Islet precursor cell (in vitro differentiated cells): ENCODE measurements at places on chromosomes 6 and 20.
A peak's percentile ranks its signal among the peaks of the same experiment; 100 is the strongest.

GRCh38 chr6:149431905-149432775 lies 32.1 kb downstream of the SUMO4 start:
- DNase-seq = peak; percentile 96

GRCh38 chr20:6811262-6812035 lies 44.0 kb downstream of the BMP2 start:
- DNase-seq = no peak

DNA sequence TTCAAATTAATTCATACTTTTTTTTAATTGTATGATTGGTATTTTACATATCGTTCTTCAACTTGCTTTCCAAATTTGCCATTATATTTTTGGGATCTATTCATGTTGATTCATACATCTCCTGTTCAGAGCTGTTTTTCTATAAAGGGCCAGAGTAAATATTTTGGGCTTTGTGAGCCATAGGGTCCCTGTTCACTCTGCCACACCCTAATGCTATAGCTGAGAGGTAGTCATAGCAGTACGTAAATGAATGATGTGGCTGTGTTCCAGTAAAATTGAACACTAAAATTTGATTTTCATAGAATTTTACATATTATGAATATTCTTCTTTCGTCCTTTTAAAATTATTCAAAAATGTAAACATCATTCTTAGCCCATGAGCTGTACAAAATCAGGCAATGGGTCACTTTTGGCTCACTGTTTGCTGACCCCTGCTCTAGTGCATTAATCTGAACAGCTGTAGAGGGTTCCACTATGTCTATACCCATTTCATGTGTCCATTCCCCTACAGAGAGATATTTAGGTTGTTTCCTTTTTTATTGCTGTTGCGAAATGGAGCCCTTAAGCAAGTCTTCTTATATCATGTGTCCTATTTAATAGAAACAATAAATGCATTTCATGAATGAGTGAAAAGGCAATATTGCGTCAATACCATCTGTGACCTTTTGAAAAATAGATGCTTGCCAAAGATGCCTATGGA lies 136.4 kb upstream of the SALL4 start:
- no peak for DNase-seq

- DNase-seq = no peak
Observed at GRCh38 chr6:11298651-11299420, 66.4 kb upstream of the NEDD9 start.

DNA sequence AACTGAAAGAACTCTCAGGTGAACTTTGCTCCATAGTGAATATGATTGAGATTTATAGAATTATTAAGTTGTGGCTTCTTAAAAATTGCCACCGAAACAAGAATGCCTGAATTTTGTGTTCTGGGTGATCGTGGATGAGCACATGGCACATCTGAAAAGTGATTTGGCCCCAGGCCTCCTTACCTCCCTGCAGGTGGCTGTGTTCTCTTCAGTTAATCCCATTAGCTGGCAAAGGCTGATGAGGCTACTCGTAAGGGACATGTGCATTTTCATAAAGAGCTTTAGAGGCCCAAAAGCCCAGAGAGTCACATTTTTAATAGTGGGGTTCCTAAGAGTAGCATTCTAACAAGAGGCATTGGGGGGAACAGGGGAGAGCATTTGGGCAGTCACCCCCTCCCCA lies 22.6 kb downstream of the GNAS start:
- DNase-seq = no peak

DNA sequence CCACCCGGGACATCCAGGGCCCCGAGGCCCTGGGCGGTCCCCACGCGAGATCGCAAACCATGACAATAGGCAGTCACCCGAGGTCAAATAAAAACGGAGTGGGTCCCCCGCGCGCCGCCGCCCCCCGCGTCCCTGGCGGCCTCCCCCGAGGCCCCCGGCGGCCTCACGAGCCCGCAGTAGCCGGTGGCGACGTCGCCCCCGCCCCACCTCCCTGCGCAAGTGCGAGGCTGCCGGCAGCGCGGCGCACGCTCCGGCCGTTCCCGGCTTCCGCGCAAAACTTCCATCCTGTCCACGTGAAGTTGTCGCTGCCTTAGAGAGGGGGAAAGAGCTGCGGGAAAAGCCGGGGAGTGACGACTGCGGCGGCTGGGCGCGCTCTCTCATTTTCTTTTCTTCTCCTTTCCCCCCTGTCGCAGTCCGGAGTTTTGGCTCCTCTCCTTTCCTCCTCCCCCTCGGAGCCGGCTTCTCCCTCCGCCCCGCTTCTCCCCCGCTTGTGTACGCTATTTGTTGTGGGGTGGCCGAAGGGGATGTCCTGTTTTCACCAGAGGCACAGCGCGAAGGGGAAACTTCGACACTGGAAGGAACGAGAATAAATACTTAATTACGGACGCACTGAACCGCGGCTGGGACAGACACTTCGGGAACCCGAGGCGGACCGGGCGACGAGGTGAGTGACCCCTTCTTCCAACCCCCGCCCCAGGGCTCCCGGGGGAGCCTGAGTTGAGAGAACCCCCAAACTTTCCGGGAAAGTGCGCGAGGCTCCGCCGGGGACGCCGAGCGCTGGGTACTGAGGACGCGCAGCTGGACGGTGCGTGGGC lies at the start of gene EYA4:
Gene EYA4 (plus strand): TSS at position 272 of the 815 bp plus-strand sequence. CDS start 33,424 bp downstream, outside the sequence.
- peak; percentile 63 for DNase-seq

- no peak for DNase-seq
Observed at GRCh38 chr6:15974817-15975216, 154.1 kb upstream of the MYLIP start.

- no peak for DNase-seq
Observed at GRCh38 chr6:127748290-127748689, 152.6 kb downstream of the THEMIS start.

- DNase-seq = no peak
Observed at GRCh38 chr20:41444821-41445220, 78.2 kb upstream of the EMILIN3 start.

GRCh38 chr6:130466748-130467061 lies 100.9 kb downstream of the TMEM200A start:
- DNase-seq = no peak

DNA sequence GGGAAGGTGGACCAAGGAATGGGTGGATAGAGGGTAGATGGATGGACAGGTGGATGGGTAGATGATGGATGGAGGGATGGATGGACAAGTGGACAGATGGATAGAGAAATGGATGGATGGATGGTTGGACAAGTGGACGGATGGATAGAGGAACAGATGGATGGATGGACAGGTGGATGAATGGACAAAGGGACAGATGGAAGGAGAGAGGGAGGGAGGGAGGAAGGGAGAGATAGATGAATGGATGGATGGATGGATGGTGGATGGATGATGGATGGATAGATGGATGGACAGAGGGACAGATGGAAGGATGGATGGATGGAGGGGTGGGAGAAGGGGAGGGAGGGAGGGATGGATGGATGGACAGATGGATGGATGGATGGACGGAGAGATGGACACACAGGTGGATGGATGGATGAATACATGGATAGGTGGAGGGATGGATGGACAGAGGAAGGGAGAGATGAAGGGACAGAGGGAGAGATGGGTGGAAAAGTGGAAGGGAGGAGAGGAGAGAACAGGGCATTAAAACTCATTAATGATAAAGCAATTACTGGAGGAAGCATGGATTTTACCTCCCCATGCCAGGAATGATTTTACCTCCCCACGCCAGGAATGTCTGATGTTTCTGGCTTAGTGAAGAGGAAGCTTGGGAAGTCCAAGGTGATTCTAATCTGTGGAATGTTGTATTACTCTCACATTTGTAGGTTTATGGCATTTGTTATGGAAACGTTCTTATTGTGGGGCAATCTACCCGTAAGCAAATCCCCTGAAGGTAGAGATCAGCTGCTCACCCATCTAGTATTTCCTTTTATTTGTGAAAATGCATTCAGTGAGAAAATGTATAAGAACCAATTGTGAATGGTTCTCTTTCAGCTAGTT lies 383.3 kb downstream of the TAF4 start:
- no peak for DNase-seq

DNA sequence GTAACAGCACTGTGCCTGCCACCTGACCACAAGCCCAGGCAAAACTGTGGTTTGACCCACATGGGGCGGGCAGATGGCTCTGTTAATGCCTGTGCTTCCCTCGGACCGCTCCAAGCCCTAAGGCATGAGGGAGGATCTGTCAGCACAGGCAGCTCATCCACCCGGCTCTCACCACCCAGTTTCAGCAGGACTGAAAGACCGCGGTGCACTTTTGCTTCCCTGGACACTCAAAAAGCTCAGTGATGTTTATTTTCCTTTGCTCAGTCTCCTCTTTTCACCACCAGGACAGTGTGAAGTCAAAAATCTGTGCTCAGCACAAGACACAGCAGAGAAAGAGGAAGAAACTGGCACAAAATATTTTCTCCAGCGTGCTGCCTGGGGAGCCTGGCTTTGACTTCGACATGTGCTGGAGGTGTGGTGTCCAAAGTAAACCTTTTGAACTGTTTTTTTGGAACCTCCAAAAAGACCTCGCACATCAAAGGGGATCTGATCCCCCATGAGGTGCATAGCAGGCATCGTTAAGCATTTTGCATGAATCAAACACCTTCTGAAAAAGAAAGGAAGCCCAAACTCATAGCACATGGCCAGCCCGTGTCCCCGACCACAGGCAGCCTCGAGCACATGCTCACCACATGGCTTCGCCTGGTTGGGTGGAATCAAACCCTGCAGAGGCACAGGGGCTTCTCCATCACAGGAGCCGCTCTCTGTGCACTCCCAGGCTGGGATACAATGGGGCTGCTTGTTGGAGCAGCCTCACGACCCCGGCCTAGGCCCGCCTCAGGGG lies 441.7 kb upstream of the JARID2 start:
- DNase-seq = peak; percentile 68

DNA sequence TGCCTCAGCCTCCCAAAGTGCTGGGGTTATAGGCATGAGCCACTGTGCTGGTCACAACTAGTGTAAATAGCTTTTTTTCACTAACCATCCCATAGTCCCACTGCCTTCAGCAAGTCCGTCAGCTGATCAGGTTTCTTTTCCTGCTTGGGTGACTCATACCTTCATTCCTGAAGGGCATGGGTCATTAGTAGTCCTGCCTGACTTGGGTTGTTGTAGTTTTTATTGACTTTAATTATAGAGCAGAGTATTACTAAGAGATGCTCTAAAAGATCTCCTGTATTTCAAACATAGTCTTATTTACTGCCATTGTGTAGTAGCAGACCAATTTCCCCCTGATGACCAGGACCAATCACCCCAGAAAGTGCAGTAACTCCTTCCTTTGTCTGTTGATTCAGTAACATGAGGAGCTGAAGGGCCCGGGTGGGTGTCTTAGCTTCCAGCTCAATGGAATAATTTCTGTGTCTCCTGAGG lies 25.8 kb downstream of the HLA-C start:
- peak; percentile 91 for DNase-seq

GRCh38 chr6:163085426-163085825 lies 329.1 kb upstream of the QKI start:
- DNase-seq = no peak

DNA sequence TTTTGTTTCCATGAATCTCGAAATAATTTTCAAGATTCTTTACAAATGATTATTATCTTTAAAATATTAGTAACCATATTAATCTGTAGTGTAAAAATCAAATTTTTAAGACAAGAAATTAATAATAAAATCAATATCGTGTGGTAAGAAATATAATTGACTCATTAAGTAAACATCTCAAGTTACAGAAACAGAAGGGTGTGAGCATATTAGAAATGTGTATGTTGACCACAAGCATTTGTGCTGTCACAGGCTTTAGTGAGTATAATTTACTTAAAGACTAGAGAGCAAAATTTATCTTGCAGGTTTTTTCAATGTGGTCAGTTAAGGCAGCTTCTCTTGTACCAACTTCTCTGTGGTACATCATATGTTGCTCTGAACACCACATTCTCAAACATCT lies 566.5 kb upstream of the IRAK1BP1 start:
- no peak for DNase-seq

DNA sequence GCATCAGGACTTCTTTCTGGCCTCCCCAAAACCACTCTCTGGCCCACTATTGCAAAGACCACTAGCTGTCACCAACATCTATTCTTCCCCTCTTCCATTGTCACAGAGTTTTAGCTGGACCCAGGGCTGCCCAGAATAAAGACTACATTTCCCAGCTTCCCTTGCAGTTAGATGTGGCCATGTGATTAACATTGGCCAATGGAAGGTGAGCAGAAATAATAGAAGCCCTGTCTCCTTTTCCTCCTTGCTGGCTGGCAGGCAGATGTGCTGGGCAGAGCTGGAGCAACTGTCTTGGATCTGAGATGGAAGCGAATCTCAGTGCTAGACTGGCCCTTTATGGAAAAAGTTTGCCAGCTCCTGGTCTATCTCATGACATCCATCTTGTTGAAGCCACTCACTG lies 97.0 kb downstream of the KCNB1 start:
- DNase-seq = no peak

DNA sequence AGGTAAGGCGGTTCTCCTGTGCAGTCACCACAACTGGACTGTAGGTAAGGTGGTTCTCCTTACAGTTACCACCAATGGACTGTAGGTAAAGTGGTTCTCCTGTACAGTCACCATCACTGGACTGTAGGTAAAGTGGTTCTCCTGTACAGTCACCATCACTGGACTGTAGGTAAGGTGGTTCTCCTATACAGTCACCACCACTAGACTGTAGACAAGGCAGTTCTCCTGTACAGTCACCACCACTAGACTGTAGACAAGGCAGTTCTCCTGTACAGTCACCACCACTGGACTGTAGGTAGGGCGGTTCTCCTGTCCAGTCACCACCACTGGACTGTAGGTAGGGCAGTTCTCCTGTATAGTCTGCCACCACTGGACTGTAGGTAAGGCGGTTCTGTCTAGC lies 212.3 kb downstream of the TFAP2A start:
- no peak for DNase-seq
